ENCODE measurements at places on chromosomes 4 and X. TPM values are rescaled to one million over a fixed set of nuclear protein-coding genes. Genes with fewer than 3 reads are reported as not detected.

ERAS gene
- total RNA-seq = 5.3 TPM

GUCY1B1 gene
- total RNA-seq = 53.9 TPM

HTN3 gene
- total RNA-seq = 4.8 TPM

AFAP1 gene
- total RNA-seq = 59.5 TPM

CORIN gene
- total RNA-seq = 5.5 TPM

GLOD5 gene
- not detected for total RNA-seq

GPR119 gene
- total RNA-seq = not detected

DUX4 gene
- 2.4 TPM for total RNA-seq

RHOH gene
- total RNA-seq = 3.4 TPM

LGI2 gene
- total RNA-seq = 2.9 TPM

XPNPEP2 gene
- total RNA-seq = 0.24 TPM

UGT2B28 gene
- total RNA-seq = 0.72 TPM

- DNase-seq = no peak
These were observed 50.8 kb upstream of the ADGRL3 start for GRCh38 chr4:61149278-61149677.

DNA sequence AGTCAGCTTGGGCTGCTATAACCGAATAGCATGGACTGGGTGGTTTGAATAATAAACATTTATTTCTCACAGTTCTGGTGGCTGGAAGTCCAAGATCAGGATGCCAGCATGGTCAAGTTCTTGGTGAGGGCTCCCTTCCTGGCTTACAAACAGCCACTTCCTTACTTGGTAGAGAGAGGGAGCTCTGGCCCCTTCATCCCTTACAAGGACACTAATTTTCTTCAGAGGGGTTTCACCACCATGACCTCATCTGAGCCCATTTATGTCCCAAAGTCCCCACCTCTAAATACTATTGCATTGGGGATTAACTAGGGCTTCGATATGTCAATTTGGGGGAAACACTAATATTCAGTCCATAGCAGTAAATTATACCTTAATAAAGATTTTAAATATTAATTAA, 61.8 kb downstream of the CLNK start:
- DNase-seq = no peak

GRCh38 chr4:94305466-94306225, 37.0 kb downstream of the HPGDS start:
- DNase-seq = peak; percentile 38

- no peak for DNase-seq
These were observed 130.3 kb downstream of the DHRSX start for GRCh38 chrX:2370456-2370855.

GRCh38 chr4:8276358-8277240, 7.0 kb downstream of the HTRA3 start:
- DNase-seq = peak; percentile 65

- DNase-seq = no peak
These were observed 7.9 kb downstream of the TRPC3 start for GRCh38 chr4:121943941-121944340.

DNA sequence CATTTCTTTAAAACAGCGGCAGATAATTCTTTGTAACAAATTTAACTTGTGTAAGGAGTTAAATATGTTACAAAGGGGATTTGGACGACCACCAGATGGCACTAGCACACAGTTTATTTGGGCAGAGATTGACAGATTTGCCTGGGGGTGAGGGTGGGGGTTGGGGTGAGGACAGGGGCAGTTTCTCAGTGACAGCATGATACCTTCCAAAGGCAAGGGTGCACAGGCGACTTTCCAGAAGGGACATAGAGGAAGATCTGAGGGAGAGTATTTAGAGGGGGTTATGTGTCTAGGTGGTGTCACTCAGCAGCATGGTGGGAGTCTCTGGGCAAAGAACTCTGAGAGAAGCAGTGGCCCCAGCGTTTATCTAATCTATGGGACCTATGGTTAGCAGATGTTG, 9.6 kb upstream of the TMA16 start:
- peak; percentile 23 for DNase-seq

DNA sequence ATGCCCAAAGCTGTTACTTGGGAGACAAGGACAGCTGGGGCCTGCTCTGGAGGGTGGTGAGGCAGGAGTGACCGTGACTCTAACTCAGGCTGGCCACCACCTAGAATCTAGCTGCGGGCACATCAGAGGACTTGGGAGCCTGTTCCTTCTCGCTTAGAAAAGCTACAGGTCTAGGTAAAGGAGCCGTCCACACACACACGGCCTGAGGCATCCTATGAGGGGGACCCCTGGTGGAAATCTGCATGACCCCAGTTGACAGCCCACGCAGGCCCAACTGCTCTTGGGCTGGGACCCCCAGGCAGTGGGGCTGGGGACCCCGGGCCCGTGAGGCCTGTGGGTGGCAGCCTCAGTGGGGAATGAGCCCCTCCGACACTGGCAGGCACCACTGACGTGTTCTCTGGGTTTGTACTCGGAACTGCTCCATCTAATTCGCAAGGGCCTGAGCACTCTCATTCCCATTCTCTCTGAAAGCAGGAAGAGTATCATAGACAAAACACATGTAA, 75.6 kb downstream of the ACOX3 start:
- no peak for DNase-seq

- DNase-seq = no peak
These were observed 74.1 kb downstream of the EVC start for GRCh38 chr4:5784960-5785611.

DNA sequence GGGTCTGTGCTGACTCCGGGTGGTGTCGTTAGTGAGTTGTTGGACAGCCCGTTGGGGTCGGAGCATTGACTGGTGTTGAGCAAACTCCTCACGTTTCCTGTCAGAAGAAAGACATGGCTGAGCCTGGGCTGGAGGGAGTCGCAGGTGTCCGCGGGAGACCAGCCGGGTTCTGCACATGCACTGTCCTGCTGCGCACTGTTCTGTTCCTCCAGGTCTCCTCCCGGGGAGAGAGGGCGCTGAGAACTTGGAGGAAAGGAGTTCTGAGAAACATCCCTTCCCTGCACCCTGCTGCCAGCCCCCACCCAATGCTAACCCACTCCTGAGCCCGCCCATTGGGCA, 1.1 kb downstream of the ZNF141 start:
- no peak for DNase-seq

GRCh38 chrX:122787231-122787630, 396.8 kb upstream of the GRIA3 start:
- DNase-seq = peak; percentile 1

DNA sequence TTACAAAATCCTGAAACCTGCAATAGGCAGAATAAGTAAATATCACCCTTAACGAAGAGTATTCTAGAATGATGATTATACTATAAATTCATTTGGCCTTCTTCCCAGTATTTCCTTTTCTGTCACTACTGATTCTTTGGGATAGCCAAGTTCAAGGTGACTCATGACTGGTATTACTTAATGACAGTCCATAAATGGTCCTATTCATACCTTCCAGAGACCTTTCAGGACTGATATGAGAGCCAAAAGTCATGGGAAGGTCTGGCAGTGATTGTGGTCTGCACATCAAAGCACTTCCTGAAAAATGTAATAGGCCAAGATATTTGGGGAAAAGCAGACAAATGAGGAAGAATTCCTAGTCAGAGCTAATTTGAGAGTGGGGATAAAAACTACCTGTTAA, 239.6 kb upstream of the FAM47A start:
- no peak for DNase-seq

GRCh38 chrX:9566150-9566621, 101.3 kb downstream of the TBL1X start:
- DNase-seq = peak; percentile 84

DNA sequence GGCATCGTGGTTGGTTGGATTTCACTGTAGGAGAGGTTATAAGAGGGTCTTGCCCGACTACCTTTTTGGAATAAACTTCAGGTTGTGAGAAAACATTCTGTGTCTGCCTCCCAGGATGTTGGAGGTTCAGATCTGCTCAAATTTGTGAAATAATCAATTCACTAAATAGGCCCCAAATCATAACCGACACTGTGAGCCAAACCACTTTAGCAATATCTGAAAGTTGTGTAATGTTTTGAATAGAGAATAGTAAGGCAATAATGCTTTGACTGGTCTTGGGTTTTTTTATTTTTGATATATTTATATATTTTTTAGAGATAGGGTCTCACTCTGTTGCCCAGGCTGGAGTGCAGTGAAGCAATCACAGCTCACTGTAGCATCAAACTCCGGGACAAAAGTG, 131.2 kb downstream of the GLRA3 start:
- DNase-seq = no peak

- DNase-seq = no peak
These were observed 5.5 kb downstream of the USP9X start for GRCh38 chrX:41090568-41091238.

GRCh38 chr4:153539422-153539821, 73.3 kb downstream of the TMEM131L start:
- no peak for DNase-seq

DNA sequence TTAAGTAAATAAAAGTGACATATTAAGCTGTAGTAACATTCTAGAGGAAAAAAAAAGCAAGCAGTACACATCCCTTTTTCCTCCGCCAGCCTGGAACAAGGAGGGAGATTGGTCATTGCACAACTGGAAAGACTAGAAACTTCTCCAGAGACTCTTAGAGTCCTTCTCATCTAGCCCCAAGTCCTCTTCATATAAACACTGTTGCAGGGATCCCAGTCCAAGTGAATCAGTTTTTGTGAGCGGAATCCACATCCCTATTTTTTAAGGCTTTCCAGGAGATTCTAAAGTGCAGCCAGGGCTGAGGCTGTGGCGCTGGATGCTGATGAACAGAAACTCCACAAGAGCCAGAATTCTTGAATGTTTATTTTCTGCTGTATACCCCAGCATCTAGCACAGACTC, 23.8 kb downstream of the REELD1 start:
- DNase-seq = no peak

DNA sequence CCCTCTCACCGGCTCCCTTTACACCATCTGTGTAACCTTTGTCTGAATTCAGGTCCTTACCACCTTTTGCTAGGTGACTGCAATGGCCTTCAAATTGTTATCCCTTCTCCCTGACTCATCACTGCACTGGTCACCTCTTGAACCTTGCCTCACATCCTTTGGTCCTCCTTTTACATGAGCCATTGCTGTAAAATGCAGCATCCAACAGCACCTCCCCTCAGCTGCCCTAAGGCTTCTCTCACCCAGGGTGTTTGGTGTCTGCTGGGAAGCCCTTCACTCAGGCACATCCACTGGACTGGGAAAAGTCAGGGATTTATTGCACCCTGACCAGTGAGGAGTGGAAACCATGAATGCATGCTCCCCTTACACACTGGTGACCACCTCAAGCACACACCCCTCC, 192.5 kb upstream of the GATB start:
- DNase-seq = no peak

DNA sequence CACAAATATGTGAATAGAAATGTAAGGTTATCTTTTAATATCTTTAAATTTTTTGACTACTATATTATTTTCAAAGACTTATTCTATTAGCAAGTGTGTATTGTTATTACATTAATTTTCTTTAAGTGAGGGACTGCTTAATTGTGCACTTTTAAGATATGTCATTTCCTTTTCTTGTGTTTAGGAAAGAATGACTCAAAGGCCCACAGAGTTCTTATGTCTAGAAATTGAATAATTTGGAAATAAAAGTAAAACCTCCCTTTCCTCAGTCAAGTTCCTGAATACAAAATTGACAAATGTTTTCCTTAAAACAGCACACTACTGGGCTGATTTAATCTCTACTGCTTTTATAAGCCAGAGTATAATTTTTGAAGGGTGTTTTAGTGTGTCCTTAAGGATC, 169.7 kb downstream of the TMEM47 start:
- peak; percentile 2 for DNase-seq

GRCh38 chr4:75916091-75916661, 13.9 kb upstream of the PPEF2 start:
- peak; percentile 28 for DNase-seq

DNA sequence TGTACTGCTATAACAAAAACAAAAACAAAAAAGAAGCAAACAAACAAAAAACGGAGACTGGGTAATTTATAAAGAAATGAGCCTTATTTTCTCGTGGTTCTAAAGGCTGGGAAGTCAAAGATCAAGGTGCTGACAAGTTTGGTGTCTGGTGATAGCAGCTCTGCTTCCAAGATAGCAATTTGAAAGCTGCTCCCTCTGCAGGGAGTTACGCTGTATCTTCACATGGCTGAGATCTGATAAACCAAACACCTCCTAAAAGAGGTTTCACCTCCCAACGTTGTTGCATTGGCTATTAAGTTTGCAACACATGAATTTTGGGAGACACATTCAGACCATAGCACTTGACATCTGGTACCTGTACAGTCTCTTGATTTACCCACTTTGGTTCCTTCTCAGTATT, 854.2 kb downstream of the CENPC start:
- no peak for DNase-seq
